ENCODE measurements at places on chromosomes 13 and 19. TPM values are rescaled to one million over a fixed set of nuclear protein-coding genes. Genes with fewer than 3 reads are reported as not detected.

- no peak for DNase-seq
Observed at GRCh38 chr13:23359882-23360281, 73.6 kb downstream of the SACS start.

DNA sequence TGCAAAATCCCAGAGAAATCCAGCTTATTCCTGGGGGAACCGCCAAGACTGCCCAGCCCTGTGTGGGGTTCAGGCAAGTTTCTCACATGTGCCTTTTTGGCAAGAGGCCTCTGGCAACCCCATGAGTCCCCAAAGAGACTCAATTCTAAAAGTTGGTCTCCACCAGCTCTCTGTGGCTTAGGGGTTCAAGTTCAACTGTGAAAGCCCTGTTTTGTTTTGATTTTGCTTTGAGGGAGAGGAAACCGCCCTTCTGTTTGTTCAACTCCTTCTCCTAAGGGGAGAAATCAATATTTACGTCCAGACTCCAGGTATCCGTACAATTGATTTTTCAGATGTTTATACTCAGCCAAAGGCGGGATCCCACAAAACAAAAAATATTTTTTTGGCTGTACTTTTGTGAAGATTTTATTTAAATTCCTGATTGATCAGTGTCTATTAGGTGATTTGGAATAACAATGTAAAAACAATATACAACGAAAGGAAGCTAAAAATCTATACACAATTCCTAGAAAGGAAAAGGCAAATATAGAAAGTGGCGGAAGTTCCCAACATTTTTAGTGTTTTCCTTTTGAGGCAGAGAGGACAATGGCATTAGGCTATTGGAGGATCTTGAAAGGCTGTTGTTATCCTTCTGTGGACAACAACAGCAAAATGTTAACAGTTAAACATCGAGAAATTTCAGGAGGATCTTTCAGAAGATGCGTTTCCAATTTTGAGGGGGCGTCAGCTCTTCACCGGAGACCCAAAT lies 583 bp upstream of the LDLR start:
- DNase-seq = no peak

GRCh38 chr19:48966541-48967345 lies 1.6 kb downstream of the FTL start:
- DNase-seq = no peak

DNA sequence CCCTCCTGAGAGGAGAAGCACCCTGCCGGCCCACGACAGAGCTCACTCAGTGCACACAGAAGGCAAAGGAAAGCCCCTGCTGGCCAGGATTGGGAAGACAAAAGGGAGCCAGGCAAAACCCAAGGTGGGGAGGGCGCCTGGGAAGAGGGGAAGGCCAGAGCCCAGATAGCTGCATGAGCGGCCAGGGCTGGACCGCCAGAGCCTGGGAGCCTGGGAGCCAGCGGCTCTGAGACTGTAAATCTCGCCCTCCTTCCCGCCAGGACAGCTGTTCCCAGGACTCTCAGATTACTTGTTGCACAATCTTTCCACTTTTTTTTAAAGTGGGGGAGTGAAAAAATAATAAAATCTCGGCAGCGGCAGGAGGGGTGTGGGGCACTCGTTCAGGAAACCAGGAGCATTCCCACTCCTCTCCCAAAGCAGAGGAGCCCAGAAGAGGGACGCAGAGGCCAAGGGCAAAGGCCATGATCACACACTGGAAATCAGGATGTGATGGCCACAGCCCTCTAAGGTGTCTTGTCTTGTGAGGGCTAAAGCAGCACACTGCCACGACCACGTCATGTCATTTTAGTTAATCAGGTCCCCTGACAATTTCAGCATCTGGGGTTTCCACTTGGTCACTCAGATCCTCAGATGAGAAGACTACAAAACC lies 19.6 kb upstream of the EPHX3 start:
- peak; percentile 73 for DNase-seq

GRCh38 chr13:95174517-95174916 lies 126.7 kb downstream of the ABCC4 start:
- no peak for DNase-seq

DNA sequence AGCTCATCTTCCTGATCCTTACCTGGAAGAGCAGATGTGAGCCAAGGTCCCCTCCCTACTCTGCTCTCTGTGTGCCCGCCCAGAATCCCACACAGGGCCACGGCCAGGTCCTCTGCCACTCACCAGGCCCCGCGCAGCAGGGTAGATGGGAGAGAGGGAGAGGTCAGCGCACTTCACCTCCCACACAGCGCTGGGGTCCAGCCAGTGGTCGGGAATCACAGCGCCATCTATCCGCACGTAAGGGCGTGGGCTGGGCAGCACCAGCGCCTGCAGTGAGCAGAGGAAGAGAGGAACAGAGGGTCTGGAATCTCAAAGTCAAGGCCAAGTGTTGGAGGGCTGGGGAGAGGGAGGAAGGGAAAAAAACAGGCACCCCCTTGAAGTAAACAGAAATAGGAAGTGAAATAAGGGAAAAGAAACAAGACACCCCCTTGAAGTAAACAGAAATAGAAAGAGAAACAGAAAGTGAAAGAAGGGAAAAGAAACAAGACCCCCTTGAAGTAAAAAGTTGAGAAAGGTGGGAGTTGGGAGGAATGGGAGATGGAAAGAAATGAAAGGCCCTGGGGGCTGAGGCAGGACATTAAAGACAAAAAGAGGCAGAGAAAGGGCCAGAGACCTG lies 7.0 kb upstream of the PLA2G4C start:
- no peak for DNase-seq

DNA sequence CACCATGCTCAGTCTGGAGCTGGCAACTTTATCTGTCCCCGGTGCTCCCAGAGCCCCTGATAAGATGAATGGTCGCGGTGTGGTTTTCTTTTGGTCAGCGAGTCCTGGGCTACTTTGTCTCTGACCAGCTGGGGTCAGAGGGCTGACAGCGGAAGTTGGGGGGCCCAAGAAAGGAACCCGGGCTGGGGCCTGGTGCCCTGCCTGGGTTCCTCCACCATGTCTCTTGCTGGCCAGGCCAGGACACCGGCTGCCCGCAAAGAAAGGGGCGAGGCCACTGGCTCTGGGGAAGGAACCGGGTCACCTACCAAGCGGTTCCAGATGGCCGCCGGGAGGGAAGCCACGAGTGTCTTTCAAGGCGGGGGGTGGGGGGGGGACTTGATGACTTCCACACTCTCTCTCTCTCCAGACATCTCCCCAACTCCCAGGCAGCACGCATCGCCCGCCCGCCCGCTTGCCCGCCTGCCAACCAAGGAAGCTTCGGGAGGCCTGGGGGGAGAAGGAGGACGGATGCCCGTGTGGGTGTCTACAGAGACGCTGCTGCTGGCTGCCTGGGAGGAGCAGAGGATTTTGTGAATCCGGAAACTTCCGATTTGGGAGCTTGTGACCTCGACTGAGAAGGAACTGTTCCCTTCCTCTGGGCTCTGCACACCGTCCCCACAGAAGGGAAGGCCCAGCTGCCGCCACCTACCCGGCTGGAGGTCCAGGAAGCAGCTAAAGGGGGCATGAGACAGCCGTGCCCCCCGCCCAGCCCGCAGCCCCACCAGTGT lies 1.1 kb downstream of the PIP5K1C start:
- DNase-seq = peak; percentile 18

DNA sequence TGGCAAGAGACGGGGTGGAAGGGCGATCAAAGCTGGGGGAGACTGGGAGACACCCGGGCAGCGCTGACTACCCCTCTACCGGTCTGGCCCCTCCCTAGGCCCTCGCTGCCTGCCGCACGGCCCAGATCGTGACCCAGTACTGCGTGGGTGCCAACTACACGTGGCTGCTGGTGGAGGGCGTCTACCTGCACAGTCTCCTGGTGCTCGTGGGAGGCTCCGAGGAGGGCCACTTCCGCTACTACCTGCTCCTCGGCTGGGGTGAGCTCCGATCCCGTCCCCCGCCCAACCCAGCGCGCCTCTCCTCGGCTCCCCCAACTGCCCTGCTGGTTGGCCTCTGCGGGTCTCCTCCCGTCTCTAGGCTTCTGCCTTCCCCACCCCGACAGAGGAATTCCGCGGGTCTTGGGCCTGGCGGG lies 8.8 kb downstream of the GIPR start:
- DNase-seq = no peak

DNA sequence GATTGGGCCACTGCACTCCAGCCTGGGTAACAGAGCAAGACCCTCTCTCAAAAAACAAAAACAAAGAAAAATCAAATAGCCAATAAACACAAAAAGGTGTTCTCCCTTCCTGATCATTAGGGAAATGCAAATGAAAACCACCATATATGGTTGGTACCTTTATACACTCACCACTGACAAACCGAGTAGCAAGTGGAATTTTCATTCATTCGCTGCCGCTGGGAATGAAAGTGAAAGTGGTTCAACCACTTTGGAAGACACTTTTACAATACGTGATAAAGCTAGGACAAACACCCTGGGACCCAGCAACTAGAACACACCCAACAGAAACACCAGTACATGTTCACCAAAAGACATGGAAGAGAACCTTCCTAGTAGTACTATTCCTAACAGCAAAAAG lies 21.0 kb downstream of the GRIK5 start:
- DNase-seq = no peak

- DNase-seq = peak; percentile 66
Observed at GRCh38 chr13:77918391-77919245, at the start of gene EDNRB. TSS of gene EDNRB (minus strand) at chr13:77918831. CDS start at chr13:77918573, 258 bp downstream.

- DNase-seq = no peak
Observed at GRCh38 chr13:22653866-22654265, 526.9 kb upstream of the SGCG start.

DNA sequence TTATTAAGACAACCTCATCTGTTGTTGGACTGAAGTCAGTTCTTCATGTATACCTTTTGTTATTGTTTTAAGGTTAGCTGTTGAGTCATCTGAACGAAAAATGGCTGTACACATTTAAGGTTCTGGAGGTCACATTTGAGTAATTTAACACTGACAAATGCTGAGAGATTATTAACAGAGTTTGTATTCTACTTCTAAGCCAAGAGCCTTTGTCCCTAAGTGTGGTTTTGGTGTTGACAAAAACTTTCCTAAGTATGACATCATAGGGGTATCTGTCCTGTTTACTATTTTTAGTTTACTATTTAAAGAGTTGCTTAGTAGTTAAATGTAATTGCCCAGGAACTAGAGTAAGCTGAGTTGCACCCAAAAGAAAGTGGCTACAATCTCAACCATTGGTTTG lies 71.9 kb downstream of the CDK8 start:
- no peak for DNase-seq

GRCh38 chr13:106918557-106918860 lies 350.6 kb upstream of the ARGLU1 start:
- peak; percentile 50 for DNase-seq

GRCh38 chr19:9799162-9799561 lies 19.7 kb downstream of the FBXL12 start:
- DNase-seq = no peak

DNA sequence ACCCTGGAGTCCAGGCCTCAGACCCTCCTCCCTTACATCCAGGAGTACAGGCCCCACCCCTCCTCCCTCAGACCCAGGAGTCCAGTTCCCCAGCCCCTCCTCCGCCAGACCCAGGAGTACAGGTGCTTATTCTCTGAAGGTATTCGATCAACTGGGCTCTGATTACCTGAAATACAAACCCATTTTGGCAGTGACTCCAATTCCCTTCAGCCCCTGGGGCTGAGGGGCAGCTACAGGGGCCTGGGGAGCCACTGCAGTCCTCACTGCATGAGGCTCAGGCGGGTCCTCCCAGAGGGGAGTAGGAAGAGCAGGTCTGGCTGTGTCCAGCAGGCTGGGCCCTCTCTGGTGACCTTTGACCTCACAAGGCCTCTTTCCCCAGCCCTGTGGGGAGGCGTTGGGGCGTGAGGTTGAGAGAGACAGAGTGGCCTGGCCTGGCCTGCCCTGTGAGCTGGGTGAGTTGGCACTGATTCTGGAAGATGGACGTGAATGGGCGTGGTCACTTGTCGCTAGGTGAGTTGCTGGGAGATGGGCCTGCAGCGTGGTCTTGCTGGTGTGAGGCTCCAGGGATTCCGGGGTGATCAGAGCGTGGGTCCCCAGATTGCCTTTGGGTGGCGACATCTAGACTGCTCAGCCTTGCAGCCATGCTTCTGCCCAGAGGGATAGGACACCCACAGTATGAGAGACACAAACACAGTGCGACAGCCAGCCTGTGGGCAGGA lies 3.1 kb downstream of the BCAT2 start:
- DNase-seq = no peak

DNA sequence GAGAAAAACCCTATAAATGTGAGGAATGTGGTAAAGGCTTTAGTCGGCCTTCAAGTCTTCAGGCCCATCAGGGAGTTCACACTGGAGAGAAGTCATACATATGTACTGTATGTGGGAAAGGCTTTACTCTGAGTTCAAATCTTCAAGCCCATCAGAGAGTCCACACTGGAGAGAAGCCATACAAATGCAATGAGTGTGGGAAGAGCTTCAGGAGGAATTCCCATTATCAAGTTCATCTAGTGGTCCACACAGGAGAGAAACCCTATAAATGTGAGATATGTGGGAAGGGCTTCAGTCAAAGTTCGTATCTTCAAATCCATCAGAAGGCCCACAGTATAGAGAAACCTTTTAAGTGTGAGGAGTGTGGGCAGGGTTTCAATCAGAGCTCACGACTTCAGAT lies 11.7 kb downstream of the ZNF226 start:
- DNase-seq = no peak

DNA sequence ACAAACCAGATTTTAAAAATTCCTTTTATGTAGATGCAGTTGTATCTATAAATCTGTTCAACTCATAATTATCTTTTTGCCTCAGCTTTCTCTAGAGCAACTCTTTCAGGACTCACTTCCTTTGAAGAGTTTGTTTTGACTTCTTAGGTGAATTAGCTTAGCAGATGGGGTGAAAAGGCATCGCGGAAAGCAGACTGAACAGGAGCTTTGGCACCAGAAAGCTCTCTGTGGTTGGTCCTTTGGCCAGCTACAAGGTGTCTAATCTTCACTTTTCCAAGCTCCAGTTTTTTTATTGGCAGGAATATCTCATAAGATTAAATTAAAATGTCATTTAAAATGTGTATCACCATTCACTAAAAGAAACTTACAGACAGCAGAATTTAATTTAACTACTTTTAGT lies 60.6 kb upstream of the KLF12 start:
- no peak for DNase-seq

- DNase-seq = no peak
Observed at GRCh38 chr13:59924256-59924655, 239.5 kb downstream of the DIAPH3 start.

PLIN3 gene
- 76.8 TPM for total RNA-seq

FUT2 gene
- not detected for total RNA-seq

ERICH4 gene
- total RNA-seq = not detected

CNFN gene
- total RNA-seq = not detected

PLA2G4C gene
- total RNA-seq = 63.4 TPM

MYH14 gene
- 0.13 TPM for total RNA-seq

DHDH gene
- not detected for total RNA-seq

PGLYRP1 gene
- total RNA-seq = not detected

DCT gene
- total RNA-seq = not detected

DHX34 gene
- 15.8 TPM for total RNA-seq

HRC gene
- total RNA-seq = not detected
